ENCODE measurements at places on chromosomes 5 and 9.

DNA sequence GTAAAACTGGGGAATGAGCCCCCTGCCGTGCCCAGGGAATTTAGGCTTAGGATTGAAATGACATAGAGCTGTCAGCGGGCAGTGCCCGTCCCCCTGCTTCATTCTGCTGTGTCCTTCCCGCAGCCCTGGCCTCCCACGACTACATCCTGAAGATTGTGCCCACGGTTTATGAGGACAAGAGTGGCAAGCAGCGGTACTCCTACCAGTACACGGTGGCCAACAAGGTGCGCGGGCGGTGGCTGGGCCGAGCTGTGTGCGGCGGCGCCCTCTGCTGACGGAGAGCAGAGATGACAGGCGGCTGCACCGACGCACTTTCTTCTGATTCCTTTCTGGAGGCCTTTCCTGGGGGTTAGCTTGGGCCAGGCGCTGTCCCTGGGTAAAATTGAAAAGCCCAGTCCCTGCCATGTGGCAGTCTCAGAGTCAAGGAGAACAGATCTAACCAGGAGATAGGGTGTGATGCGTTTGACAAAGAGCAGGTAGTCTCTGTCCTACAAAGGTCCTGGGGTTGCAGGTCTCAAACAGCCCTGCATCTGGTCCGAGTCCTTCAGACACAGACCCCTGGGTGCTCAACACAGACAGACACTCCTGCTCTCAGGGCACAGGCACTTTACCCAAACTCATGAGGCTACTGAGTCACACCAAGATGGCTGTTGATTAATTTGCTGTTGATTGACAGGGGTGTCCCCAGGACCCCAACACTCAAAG lies 26.8 kb upstream of the RPL26L1 start:
- DNase-seq, result peak; percentile 80

GRCh38 chr5:95746722-95747679 lies 15.9 kb downstream of the RHOBTB3 start:
- no peak for DNase-seq

- DNase-seq, result no peak
Observed at GRCh38 chr5:16311666-16312065, 132.1 kb upstream of the MARCHF11 start.

DNA sequence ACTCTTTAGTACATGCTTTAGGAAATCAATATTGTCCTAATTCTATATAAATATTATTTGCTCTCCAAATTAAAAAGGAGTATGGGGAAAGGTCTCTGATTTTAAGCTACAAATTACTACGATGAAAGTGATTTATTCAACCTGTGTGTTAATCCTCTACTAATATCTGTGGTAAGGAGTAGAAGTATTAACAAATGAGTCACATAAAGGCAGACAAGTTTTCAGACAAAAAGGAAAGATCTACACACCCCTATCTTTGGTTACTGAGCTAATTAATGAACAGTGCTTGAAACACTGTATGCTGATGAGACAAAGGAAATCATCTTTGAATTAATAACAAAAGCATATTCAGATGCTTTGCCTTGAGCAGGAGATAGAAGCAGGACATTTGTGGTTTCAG lies 15.9 kb downstream of the LOX start:
- DNase-seq, result no peak

- no peak for DNase-seq
Observed at GRCh38 chr5:9474219-9475002, 71.5 kb downstream of the SEMA5A start.

DNA sequence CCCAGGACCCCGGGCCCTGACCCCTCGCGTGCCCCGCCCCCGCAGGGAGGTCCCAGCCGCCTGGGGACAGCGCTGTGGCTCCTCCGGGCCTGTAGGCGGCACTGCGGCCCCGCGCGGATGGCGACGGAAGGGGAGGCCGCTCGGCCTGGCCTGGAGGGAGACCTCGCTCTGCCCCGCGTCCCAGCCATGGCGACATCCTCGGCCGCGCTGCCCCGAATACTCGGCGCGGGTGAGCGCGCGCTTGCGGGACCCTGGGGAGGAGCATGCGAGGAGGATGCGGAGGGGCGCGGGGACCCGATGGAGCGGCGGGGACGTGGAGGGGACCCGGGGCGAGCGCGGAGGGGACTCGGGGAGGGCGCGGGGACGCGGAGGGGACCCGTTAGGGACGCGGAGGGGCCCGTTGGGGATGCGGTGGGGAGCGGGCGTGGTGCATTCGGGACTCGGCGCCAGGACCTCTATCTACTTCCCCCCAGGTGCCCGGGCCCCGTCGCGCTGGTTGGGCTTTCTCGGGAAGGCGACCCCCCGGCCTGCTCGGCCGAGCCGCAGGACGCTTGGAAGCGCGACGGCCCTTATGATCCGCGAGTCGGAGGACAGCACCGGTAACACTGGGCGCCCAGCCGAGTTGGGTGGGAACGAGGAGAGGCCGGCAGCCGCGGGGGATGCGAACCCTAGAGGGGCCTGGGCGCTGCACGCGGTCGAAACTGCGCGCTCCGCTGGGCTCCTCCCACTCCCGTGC lies at the start of gene MRPS2:
Gene MRPS2, plus strand, starts transcription at position 158 of the 736 bp plus-strand sequence. Its CDS starts 29 bp downstream, at position 187.
- peak; percentile 97 for DNase-seq

DNA sequence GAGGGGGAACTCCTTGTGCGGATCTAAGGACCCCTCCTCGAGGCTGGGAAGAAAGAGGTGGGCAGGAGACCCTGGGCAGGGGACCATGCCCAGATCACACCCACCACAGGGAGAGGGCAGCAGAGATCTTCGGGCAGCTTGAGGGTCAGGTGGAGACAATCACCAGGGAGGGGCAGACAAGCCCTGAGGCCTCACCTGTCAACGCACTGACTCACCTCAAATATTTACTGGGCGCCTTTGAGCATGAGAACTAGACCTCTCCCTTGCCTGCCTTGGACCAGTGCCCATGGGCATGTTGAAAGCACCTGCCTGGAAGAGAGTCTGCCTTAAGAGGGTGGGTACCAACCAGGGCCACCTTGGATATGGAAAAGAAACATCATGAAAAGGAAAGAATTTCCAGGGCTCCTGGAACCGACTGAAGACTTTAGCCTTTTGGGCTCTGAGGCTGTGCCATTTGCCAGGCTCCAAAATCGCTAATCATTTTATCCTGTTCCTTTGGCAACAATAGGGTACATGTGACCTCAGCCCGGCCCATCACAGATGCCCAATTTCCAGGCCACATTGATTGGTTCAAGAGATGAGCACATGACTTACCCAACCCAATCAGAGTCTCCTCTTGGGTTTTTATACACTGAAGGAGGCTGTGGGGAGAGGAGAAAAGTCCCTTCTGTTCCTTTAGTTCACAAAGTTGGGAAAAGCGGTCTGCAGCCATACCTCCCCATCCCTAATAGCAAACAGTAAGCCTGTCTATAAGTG lies 10.4 kb upstream of the SPINK4 start:
- no peak for DNase-seq

DNA sequence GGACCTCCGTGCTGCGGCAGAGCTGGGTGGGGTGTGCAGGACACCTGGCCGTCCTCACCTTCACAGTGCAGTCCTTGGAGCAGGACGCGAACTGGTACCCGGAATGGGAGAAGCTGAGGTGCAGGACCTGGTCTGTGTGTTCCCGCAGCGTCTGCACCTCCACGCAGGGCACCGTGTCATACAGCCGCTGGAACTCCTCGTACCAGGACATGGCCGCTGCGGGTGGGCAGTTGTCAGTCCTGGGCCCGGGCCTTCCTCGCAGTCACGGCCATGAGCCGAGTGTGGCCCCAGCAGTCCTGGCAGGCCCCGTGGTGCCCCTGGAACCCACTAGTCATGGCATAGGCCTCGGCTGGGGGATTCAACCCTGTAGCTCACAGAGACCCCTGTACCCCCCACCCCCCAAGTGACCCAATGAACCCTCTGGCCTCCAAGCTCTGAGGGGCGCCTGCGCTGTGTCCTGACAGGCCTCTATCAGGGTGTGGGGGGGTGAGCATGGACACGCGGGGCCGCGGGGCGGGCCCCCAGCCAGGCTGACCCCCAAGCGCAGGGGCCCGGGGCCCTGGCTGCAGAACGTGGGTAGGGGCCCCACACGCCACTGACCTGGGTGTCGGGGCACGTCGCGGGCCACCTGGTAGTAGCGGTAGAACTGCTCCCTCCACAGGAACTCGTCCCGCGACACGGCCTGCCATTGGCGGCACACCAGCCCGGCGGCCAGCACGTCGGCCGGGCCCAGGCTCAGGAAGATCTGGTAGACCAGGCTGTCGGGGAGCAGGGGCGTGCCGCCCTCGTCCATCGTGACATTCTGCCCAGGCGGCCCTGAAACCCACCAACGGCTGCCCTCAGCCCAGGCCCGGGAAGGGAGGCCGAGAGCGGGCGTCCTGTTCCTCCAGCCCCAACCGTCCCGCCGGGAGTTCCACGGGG lies 987 bp downstream of the FBXW5 start:
- DNase-seq, result peak; percentile 70

DNA sequence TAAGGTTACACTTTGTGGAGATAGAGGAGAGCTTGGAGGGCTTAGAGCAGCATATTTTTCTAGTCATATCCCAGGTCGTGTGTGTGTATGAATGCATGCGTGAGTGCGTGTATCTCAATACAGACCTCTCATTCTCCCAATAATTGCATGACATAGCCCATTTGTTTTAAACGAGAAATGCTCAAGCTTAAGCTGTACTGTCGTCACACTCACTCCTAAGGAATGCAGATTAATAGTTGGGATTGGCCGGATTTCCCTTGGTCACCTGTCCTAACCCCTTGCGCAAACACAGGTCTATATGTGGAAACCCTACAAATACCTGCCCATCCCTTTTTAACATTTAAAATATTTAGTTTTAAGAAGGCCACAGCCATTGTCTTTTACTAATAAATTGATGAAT lies 165.8 kb downstream of the SEMA5A start:
- no peak for DNase-seq

DNA sequence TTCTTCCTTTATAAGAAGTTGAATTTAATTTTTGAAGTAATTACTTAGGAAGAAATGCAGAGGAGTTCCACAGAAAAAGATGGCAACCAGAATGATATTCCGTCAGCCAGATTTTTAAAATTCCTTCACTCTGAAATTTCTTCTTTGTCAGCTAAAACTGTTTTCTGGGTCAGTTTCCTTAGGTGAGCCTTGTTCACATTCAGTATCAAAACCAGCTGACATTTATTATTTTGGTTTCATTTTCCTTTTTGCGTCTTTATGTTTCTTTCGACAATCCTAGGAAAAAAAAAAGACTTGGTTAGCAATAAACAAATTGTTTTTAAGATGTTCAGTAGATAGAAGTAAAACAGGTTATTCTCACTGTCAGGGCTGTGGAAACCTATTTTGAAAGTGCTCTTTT lies 4.1 kb upstream of the IARS1 start:
- no peak for DNase-seq

DNA sequence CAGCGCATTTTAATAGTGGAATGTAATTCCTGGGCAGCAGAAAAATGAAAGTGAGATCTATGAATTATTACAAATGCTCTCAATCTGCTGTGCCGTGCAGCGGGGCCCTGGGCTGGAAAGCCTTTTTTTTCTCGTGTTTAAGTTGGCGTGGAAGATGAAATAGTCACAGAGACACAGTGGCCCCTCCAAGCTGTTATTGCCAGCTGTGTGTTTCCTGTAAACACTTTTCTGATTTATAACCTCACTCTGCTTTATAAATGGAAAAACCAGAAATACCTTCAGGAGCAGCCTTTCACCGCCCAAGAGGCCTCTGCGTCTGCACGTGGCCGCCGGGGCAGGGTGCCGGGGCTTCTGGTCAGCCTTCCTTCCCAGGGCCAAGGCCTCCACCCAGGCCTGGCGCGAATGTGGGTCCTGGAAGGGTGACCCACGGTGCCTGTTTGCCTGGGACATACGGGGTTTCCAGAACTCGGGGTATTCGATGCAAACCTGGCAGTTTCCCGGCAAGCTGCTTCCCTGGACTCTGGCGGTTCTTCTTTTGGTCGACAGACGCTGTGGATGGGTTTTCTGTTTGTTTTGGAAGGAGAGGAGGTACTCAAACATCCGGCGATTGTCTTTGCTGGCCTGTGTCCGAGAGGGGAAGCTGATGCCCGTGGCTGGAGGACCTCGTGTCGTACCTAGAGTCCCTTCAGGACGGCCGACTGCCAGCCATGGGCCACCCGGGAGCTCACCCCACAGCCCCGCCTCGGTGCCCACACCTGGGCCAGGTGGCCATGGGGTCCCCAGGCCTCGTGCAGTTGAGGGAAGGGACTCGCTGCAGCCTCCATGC lies 256.7 kb downstream of the PARP8 start:
- no peak for DNase-seq

- no peak for DNase-seq
Observed at GRCh38 chr9:87250205-87250604, 247.5 kb upstream of the DAPK1 start.

DNA sequence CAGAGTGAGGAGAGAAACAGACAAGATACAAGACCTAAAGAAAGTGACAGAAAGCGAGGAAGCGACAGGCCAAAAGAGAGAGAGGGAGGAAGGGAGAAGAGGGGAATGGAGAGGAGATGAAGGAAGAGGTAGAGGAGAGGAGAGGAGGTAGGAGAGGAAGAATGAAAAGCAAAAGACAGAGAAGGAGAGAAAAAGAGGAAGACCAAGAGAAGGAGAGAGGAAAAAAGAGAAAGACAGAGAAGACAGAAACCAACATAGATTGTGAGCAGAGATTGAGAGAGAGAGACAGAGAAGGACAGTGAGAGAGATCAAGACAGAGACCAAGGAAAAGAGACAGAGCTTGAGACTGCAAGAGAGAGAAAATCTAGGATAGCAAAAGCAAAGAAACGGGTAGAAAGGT lies 58.6 kb upstream of the FNIP1 start:
- DNase-seq, result no peak

GRCh38 chr9:117392992-117393391 lies 21.9 kb downstream of the ASTN2 start:
- DNase-seq, result no peak

DNA sequence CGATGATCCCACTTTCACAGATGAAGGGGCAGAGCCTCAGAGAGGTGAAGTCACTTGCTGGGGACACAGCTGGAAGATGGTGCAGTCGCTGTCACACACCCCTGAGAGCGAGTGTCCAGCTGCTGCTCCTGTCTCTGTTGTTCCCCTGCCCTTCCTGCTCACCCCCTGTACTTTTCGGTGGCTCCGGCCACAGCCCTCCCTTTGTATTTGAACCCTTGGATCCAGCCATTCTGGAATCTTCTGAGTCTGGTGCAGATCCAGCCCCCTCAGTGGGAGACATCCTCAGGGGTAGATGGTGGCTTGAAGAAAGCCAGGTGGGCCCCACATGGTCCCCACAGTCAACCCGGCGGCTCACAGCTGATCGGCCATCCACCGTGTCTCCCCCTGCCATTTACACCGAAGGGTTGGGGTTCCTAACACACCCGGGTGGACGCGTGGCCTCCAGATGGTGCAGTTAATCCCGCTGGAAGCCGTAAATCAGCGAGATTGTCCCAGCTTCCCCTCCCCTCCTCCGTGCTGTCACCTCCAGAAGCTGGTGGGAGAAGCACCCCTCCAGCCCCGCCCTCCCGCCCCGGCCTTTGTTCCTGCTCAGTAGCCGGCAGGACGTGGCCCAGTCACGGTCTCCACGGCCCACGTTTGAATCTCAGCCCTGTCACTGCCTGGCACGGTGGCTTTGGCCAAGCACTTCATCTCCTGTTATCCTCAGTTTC lies 204.8 kb downstream of the C9orf50 start:
- no peak for DNase-seq

- no peak for DNase-seq
Observed at GRCh38 chr5:149001162-149001561, 61.7 kb downstream of the SH3TC2 start.
